ENCODE measurements at places on chromosomes 11 and 22.
A peak's percentile ranks its signal among the peaks of the same experiment; 100 is the strongest.

DNA sequence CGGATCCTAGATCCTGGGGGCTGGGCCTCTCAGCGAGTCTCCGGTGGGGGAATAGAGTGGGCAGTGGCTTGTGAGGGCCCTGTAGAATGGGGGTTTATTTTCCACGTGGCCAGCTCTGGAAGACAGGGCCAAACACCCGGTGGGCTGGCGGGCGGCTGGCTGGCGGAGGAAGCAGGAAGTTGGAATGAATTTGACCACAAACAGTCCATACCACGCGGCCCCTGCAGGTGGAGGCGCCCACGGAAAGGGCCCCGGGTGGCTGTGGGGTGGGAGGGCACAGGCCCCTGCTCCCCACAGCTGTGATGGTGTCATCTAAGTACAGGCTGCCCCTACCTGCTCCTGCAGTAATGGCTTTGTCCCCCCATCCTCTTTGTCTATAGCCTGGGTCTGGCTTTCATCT is 15.1 kb downstream of the MCAT start:
- no peak for DNase-seq

- no peak for DNase-seq
These were observed 11.6 kb downstream of the RIBC2 start for GRCh38 chr22:45425101-45425500.

DNA sequence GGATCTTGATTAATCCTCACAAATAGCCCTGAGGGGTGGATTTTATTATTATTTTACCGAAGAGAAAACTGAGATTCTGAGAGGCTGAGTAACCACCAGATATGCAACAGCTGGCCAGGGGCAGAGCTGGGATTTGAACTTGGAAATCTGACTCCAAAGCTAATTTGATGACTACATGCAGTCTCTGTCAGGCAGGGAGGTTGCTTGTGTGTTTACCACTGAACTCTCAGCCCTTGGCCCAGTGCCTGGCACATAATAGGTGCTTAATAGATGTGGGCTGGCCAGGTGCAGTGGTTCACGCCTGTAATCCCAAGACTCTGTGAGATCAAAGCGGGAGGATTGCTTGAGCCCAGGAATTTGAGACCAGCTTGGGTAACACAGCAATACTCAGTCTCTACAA is 121.7 kb upstream of the CRYBB3 start:
- no peak for DNase-seq

- DNase-seq = no peak
These were observed 25.3 kb downstream of the ALG9 start for GRCh38 chr11:111846063-111846462.

DNA sequence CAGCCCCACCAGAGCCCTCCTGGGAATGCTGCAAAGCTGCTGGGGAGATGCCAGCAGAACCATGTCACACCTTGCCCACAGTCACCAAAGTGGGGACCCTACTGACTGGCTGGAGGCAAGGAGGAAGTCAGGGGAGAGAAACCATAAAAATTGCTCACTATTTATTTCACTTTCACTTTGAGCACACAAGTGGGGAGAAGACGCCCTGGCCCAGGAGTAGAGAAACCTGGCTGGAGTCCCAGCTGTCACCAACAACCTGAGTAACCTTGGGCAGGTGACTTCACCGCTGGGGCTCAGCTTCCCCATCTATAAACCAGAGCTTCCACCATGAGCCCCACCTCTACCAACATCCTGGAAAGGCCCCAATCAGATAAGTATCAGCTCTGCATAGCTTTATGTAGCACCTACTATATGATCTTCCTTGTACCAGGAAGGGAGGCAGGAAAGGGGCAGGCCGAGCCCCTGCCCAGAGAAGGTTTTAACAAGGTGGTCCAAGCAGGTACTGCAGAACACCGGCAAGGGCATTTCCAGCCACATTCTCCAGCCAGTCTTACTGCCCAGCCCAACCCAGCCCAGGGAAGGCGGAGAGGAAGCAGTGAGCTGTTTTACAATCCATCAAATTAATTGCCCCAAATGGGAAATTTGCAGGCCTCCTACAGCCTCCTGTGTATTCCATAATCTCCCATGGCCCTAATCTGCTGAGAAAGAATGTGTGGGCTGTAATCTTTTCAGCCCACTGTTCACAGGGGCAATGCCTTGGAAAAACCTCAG is 27.6 kb downstream of the PLEKHA7 start:
- DNase-seq = no peak

DNA sequence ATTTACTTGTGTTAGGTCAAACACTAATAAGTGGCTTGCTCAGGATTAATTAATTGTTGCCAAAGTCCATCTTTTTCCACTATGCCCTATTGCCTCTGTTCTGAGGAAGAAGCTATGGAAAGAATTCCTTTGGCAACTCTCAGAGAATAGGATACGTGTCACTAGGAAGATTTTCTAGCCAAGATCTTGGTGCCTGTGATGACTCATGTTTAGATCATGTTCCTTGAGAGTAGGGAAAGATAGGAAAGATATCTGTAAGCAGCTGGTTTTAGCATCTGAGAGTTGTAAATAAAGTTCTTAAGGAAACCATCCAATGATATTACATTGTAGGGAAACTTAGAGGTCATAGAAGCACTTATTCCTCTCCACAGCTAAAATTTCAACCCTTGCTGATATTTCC is 15.7 kb downstream of the SLN start:
- peak; percentile 88 for DNase-seq
